ENCODE measurements at places on chromosomes 7 and 10.

GRCh38 chr10:21170216-21170615 lies 273.1 kb upstream of the NEBL start:
- no peak for DNase-seq

GRCh38 chr10:123942114-123942861 lies 50.7 kb upstream of the CPXM2 start:
- DNase-seq: no peak

- no peak for DNase-seq
Observed at GRCh38 chr10:104347295-104348045, 6.2 kb upstream of the CFAP58 start.

DNA sequence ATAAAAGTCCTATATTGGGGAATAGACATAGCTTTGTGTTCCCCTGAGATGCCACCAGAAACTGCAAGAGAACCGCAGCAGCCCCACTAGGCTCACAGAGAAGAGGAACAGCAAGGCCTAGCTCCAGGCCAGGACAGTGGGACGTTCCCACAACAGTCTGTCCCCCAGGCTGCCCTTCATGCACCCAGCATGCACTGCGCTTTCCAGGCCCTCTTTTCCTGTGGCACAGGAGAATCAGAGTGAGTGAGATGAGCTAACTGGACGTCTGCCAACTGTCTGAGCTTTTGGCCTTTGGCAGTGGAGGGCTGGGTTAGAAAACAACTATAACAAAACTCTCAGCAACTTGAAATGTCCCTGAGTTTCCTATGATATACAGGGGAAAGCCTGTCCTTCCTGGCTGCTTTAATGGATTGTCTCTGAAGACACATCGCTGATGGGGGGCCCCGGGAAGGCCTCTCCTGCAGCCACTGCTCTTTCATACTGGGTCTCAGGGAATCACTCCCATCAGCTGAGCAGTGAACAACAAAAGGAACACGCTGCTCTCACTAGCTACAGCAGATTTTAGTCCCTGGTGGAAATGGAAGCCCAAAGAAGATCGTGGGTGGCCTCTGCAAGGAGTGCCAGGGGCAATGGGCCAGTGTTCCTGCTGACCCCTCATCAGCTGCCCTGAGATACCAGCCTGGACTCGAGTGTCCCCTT lies 53.5 kb downstream of the PODXL start:
- peak; percentile 49 for DNase-seq

GRCh38 chr7:129664029-129665012 lies 52.8 kb downstream of the NRF1 start:
- DNase-seq: peak; percentile 9

DNA sequence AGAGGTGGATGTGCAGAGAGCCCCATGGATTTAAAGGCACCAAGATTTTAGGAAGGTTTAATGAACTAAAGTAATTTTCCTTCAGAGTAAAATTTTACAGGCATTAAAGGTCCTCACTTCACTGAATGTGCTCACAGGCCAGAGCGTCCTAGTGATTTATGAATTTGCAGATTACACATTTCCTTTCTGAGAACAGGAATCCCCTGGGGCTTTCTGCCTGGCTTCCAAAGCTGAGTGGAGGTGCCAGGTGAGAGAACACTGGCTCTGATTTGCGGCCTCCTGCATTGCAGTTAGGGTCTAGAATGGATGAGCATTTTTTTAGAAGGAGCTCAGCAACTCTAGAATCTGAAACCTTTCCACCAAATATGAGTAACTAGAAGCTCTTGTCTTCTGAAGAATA lies 194.3 kb downstream of the SORCS3 start:
- no peak for DNase-seq

- no peak for DNase-seq
Observed at GRCh38 chr10:69497611-69498390, 46.5 kb downstream of the TSPAN15 start.

GRCh38 chr10:84298057-84298456 lies 30.3 kb upstream of the CCSER2 start:
- DNase-seq: no peak

DNA sequence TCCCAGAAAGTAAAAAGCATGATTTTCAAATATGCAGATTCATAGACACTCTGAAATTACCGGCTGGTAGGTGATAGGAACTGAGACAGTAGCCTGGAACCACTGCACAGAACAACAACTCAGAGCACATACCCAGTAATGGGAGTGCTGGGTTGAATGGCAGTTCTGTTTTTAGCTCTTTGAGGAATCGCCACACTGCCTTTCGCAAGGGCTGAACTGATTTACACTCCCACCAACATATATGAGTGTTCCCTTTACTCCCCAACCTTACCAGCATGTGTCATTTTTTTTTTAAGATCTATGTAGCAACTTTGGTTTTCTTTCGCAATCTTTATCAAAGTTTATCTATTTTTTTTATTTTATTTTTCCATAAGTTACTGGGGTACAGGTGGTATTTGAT lies 358.8 kb downstream of the CALN1 start:
- no peak for DNase-seq

- no peak for DNase-seq
Observed at GRCh38 chr7:101912716-101913110, 95.3 kb downstream of the CUX1 start.

DNA sequence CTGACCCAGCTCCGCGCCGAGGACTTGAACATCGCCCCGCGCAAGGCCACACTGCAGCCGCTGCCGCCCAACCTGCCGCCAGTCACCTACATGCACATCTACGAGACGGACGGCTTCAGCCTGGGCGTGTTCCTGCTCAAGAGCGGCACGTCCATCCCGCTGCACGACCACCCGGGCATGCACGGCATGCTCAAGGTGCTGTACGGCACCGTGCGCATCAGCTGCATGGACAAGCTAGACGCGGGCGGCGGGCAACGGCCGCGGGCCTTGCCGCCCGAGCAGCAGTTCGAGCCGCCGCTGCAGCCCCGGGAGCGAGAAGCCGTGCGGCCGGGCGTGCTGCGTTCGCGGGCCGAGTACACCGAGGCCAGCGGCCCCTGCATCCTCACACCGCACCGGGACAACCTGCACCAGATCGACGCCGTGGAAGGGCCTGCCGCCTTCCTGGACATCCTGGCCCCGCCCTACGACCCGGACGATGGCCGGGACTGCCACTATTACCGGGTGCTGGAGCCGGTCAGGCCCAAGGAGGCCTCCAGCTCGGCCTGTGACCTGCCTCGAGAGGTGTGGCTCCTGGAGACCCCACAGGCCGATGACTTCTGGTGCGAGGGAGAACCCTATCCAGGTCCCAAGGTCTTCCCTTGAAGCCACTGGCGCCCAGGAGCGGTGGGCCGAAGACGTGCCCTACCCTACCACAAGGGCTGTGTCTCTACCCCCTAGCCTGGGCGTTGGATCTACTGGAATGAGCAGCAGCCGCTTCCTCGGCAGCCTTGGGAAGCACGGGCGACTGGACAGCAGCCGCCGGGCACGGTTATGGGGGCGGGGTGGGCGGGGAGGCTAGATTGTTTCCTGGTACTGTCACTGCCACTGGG lies 945 bp downstream of the ADO start:
- no peak for DNase-seq

DNA sequence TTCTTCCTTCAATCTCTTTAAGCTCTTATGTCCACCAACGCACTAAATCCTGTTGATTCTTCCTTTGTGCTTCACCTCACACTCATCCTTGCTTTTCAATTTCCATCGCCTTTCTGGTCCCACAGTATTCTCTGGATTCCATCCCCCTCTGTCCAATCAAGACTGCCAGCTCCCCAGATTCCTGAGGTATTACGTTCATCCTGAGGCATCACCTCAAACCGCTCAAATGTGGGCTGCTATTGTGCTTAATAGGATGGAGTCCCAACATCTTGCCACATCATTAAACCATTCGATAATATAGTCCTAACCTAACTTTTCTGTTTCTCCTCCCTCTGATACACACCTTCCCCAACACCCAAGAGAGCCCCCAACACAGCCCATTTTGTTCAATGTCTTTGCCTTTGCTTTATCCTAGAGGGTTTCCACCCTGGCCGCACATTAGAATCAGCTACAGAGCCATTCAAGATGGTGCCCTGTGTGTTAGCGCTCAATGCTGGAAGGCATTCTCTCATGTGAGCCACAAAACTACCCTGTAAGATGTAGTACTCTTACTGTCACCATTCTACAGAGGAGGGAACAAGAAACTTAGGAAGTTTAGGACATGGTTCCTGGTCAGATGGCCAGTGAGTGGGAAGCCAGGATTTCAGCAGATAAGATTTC lies 79.5 kb upstream of the LEP start:
- no peak for DNase-seq

DNA sequence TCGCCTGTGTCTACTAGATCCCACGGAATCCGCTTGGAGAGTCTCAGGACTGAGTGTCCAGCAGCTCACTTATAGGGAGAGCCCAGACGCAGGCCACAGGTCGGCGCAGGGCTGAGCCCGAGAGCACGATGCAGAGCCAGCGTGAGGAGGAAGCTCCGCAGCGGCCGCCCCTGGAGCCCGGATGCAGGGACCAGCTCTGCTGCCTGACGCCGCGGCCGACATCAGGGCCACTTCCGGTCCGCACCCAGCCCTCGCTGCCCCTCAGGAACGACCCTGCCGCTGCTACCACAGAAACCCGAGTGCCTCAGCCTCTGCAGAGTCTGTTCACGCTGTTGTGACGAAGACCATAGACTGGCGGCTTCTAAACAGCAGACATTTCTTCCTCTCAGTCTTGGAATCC lies 275.8 kb upstream of the PPP2R2D start:
- DNase-seq: no peak

DNA sequence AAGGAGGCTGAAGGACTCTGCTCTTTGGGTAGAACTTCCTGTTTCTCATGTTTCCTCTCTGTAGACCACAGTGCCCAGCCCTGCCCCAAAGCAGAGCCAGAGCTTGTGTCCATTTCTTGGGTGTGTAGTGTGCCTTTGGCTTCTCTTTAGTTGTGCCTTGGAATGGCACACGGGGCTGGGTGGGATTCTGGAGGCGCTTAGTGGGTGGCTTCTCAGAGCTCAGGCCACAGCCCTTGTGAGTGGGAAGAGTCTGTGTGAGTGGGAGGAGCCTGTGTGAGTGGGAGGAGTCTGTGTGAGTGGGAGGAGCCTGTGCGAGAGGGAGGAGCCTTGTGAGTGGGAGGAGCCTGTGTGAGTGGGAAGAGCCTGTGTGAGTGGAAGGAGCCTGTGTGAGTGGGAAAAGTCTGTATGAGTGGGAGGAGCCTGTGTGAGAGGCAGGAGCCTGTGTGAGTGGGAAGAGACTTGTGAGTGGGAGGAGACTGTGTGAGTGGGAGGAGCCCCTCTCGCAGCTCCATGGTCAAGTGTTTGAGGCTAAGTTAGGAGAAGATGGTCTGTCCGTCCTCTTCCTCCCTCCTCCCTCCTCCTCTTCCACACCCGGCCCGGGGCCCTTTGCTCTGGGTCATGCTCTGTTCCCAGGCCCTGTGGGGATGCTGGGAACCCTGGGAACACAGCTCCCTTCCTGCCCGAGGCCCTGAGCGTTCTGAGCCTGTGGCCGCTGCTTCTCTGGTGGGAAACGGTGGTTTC lies 153.0 kb downstream of the GRK5 start:
- no peak for DNase-seq

GRCh38 chr7:129375141-129375938 lies 58.9 kb upstream of the STRIP2 start:
- no peak for DNase-seq

DNA sequence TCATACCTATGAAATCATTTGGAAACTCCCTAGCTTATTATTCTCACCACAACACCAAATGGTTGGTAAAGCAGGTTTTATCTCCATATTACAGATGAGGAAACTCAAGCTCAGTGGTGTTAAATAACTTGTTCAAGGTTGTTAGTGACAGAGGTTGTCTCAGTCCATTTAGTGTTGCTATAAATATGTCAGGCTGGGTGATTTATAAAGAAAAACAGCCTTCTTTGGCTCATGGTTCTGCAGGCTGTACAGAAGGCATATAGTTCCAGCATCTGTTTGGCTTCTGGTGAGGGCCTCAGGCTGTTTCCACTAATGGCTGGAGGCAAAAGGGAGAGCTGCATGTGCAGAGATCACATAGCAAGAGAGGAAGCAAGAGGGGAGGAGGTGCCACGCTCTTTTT lies 96.6 kb downstream of the ZNF438 start:
- DNase-seq: no peak

DNA sequence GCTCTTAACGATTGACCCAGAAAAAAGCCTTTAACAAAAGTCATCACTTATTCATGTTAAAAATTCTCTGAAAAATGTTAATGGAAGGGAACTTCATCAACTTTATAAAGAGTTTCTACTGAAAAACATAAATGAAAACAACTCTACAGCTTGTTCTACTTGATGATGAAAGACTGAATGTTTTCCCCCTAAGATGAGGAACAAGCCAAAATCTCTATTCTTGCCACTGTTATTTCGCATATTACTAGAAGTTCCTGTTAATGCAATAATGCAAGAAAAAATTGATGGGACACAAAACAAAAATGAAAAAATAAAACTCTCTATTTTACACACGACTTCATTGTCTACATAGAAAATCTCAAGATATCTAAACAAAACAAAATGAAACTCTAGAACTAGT lies 249.8 kb upstream of the AKR1E2 start:
- no peak for DNase-seq

DNA sequence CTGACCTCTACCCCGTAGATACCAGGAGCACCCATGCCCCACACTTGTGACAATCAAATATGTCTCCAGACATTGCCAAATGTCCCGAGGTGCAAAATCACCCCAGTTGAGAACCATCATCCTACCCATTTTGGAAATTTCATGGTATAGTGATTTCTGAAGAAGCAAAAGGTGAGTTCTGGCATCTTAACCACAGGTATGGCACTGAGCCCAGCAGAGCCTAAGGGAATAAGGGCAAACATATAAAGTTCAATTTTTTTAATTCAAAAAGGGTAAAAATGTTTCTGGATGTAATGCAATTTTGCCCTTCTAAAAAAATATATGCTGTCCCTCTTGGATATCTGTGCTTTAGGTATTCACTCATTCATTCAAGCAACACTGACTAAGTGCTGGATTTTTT lies 30.5 kb upstream of the CPXM2 start:
- no peak for DNase-seq

GRCh38 chr7:1741751-1742554 lies 71.9 kb downstream of the ELFN1 start:
- DNase-seq: peak; percentile 27

- no peak for DNase-seq
Observed at GRCh38 chr10:61548364-61548763, 95.2 kb upstream of the TMEM26 start.

GRCh38 chr7:118104812-118105441 lies 79.0 kb upstream of the LSM8 start:
- no peak for DNase-seq

- DNase-seq: no peak
Observed at GRCh38 chr7:18536486-18536885, 40.9 kb downstream of the HDAC9 start.

DNA sequence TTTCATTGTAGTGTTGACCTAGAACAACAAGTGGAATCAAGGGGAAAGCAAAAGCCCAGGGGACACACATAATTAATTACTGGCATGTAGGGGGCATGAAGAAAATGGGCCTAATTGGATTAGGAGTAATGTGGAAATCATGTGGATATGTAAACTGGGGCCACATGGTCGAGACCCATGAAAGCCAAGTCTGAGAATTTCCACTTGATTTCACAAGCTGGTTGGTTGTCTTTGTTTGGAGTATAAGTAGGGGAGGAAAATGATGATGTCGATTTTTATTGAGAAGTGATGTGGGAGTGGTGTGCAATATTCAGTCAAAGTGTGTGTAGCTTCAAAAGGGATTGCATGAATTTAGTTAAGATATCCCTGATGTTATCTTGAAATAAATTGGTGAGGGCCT lies 131.8 kb downstream of the LRRC4 start:
- peak; percentile 18 for DNase-seq
